A172 (cell line): ENCODE measurements at places on chromosomes 6 and 20.

GRCh38 chr6:159461998-159462397, 231.0 kb downstream of the SOD2 start:
- DNase-seq, result no peak

DNA sequence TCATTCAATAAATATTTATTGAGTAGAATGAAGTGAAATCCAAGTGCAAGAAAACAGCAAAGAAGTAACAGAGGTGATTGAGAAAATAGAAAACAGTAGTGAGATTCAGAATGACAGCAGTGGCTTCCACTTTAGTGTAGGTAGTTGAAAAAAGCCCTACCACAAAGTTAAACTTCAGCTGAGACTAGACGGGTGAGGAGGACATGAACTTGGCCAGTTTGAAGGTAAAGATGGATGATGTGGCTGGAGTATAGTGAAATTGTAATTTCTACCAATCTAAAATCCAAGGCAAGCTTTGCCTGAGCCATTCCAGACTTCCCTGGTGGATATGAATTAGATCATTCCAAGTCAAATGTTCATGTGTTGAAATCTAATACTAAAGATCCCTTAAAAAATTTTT, 32.6 kb upstream of the AHI1 start:
- no peak for DNase-seq

- DNase-seq, result no peak
These were observed 616 bp downstream of the CHMP4B start for GRCh38 chr20:33811776-33812151.

- DNase-seq, result no peak
These were observed 1.7 kb downstream of the APMAP start for GRCh38 chr20:24990810-24991252.

DNA sequence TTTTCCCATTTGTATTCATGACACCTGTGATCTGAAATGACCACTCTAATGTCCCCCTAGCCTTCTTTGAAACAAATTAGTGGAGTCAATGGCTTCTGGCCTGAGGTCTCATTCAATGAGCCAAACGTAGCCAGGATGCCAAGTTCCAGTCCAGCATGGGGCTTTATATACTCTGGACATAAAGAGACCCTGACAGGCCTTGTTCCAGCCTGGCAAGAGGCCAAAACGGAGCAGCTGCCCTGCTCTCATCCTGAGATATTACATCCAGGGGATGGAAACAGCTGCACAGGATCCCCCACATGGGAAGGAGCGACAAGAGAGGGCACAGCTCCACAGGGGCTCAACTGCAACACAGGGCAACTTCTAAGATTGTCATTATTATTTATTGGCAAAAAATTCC, 437.8 kb downstream of the CDH26 start:
- DNase-seq, result no peak

GRCh38 chr6:19602434-19603013, 234.6 kb upstream of the ID4 start:
- no peak for DNase-seq

DNA sequence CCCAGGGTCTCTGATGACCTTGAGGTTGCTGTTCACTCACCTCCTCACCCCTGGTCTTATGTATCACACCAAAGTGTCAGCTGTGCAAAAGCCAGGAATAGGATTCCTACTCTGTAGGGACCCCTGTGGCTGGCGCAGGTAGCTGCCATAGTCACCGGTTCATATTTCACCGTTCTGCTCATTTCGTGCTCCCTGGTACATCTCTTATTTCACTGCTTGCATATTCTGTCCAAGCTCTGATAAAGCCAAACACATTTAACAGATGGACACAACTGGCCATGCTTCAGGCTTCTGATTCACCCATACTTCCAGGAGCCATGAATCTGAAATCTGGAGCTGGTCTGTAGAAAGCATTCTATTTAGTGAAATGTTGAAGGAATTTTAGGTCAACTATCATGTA, 20.5 kb downstream of the SLC22A3 start:
- DNase-seq, result no peak

GRCh38 chr6:144582939-144583613, 297.9 kb downstream of the UTRN start:
- peak; percentile 8 for DNase-seq

GRCh38 chr20:51886891-51887608, 84.7 kb upstream of the SALL4 start:
- no peak for DNase-seq

- DNase-seq, result no peak
These were observed 537.2 kb downstream of the PKHD1 start for GRCh38 chr6:51550243-51550642.

DNA sequence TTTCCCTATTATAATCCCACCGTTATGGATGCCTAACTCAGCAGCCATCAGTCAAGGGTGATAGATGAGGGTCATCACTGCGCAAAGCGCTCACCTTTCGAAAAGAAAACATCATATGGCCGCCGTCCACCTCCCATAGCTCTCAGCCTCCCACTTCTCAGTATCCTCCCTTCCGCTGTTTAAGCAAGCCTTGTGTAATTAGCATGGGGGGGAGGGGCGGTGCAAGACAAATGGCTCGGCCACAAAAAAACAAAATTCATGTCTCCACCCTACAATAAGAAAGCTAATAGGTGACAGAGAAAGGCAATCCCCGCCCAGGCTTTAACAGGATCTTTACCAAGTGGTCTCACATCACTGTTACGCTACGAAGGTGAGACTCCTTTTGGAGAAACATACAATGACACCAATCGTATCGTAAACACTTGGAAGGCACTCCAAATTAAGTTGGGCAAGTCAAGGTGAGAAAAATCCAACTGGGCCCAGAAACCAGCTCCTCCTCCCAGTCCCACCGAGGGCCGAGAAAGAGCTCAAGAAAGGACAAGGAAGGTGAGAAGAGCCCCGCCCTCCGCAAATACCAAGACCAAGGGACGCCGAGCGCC, 645 bp downstream of the DDX39B start:
- peak; percentile 42 for DNase-seq

DNA sequence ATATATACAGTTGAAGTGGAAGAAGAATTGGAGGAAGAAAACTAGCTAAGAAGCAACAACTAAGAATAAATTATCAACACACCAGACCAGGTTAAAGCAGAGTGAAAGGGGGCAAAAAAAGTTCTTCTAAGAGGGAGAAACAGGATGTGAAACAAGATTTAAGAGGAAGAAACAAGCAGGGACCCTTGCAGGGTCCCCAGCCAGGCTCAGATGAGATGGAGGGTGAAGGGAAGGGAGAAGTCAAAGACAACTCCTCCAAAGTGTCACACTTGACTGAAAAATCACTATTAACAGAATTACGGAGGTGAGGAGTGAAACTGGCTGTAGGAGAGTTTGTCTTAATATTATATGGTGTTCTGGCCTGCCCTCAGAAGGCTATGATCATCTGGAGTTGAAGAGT, 65.4 kb downstream of the MTFR2 start:
- DNase-seq, result no peak

- DNase-seq, result no peak
These were observed 172.3 kb downstream of the PTPRT start for GRCh38 chr20:43017241-43018030.

DNA sequence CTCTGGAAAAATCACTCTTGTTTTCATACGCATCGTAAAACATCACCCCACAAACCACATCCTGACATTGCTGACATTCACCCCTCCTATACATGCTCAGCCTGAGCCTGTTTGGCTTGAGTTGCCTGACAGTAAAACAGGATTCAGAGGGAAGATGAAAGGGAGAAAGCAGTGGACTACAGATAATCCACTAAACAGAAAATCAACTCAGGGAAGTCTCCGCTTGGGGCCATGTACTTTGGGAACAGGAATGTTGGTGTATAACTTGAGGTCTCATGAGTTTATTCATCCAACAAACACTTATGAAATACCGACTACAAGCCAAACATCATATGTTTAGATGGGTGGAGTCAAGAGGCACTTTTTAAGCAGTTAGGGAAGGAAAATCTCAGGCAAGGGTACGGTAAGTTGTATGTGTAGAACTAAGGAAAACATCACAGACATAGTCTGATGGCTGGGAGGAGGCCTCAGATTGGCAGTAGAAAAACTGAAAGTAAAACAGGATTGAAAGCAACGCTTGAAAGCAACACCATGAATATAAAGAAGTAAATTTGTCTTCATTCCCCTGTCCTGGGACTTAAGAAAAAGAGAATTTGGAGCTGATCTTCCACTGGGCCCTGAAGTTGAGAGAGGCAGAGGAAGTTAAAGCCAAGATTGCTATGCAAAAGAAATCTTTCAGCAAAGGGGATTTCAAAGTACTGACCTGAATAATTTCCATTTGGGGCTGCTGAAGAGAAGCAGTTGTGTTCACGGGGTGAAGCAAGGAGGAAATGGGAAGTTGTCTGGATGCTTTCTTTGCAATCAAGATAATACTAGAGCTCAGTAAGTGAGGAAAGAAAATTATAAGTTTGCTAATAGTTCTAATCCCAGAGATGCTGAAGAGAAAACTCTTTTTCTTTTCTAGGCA, 28.8 kb downstream of the PDE7B start:
- peak; percentile 65 for DNase-seq

GRCh38 chr6:156844089-156844488, 66.9 kb downstream of the ARID1B start:
- DNase-seq, result no peak

DNA sequence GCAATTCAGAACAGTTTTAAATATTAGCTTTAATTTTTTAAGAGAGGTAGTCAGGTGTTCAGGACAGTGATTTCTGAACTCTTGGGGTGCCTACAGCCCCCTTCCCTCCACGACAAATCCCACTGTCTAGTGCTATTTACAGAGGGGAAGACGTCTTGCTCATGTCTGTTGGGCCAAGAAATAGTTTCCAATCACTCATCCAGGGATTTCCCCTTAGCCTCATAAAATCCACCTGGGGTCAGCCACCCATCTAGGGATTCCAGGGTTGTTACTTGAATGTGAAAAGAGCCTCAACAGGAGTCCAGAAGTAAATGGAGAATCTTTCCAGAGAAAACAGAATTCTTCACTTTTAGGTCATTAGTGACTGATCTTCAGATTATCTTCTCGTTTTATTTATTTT, 37.0 kb downstream of the BICRAL start:
- DNase-seq, result no peak

- DNase-seq, result no peak
These were observed 13.6 kb upstream of the HLA-DRB1 start for GRCh38 chr6:32603222-32603621.

- DNase-seq, result peak; percentile 73
These were observed 6.1 kb downstream of the TRIM10 start for GRCh38 chr6:30154709-30155519.

DNA sequence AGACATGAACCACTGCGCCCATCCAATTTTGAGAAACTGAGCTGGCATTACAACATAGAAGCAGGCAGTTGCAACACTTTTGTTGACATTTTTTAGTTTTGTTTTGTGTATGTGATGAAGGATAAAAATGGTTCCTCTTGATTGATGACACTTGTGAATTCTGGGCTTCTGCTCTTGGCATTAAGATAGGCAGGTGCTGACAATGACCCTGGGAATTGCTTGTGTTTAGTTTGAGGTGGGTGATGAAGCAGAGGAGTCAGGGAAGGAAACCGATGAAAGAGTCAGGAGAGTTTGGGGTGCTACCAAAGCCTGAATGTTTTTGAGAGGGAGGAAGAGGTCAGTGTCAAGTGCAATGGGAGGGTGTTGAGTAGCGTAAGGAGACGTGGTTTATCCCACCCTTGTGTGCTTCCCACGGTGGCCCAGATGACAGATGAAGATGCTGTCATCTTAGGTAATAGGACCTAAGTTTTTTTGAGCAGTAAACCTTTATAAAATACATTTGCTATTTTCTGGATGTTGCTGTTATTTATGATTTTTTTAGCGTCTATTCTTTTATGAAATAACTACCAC, 19.4 kb downstream of the CDS2 start:
- no peak for DNase-seq

GRCh38 chr20:17172836-17173516, 53.9 kb upstream of the PCSK2 start:
- peak; percentile 54 for DNase-seq

DNA sequence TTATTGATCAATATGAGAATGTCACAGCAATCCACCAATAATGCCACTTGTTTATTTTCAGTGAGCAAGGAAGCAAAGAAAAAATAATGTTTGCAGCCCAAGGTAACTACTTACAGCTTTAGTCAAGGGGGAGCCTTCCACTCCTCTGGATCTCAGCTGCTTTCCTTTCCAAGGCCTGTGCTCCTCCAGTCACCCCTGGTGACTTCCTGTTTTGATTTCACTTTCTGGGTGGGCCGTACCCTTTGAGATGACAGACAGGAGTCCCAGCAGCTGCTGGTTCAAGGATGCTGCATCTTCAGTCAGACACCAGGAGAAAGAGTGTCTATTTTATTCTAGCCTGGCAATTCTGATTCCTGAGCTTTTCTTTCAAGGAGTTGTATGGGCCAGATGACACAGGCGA, 5.6 kb upstream of the VNN2 start:
- DNase-seq, result peak; percentile 3

- no peak for DNase-seq
These were observed 21.3 kb upstream of the DST start for GRCh38 chr6:56664029-56664428.

DNA sequence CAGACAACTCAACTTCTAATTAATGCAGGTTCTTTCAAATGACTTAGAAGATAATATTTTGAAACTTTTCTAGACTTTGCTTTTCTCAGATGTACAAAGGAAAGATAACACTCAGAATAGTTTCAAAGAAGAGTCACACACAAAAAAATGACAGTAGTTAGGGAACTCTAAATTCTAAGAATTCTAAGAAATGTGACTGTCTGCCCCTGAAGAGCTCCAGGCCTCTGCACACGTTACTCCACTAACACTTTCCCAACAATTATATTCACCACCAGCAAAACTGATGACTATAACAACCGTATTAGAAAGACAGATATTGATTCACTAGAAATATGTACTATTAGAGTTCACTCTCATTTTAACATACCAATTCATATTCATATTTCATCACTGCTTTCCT, 133.3 kb upstream of the SMLR1 start:
- no peak for DNase-seq

DNA sequence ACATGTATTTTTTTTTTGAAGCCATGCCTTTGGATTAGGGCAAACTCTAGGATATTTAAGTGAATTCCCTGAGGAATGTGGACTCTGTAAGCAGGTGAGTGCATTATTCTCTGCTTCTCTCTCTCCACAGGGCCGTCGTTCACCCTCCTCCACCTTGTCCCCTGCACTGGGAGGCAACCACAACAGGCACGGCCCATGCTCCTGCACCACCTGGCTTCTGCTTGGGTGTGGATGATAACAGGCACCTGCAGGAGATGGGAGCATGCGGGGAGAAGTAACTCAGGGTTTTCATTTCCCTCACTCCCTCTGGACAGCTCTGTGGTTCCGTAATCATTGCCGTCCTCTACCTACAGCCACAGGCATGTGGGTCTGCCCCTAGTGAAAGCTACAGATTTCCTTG, 43.4 kb downstream of the HLA-C start:
- DNase-seq, result no peak

DNA sequence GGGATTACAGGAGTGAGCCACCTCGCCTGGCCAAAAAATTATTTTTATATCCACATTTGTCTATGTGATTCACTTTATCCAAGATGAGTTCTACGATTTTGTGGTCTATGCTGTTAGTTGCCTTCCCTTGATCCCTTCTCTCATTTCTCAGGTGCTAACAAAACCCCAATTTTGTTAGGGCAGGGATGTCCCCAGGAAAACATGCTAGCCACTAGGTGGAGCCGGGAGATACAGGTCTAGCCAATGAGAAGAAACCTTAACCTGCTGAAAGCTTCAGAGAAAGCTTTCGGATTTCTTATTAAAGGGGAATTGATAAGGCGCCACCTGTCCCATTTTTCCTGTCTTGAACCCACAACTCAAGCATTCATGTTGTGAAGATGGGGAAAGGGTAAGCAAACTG, 167.4 kb upstream of the OLIG3 start:
- peak; percentile 22 for DNase-seq

GRCh38 chr6:154872542-154873114, 122.5 kb upstream of the TIAM2 start:
- DNase-seq, result no peak

GRCh38 chr6:52564856-52565255, 12.0 kb downstream of the TRAM2 start:
- DNase-seq, result no peak
